K562 (cell line): ENCODE measurements at places on chromosomes 5 and 9.
A peak's percentile ranks its signal among the peaks of the same experiment; 100 is the strongest.

GRCh38 chr9:131273146-131273855 is 3.0 kb downstream of the FAM78A start:
- peak; percentile 96 for DNase-seq

- DNase-seq, result peak; percentile 26
These were observed 15.7 kb downstream of the SQSTM1 start for GRCh38 chr5:179836225-179837019.

- DNase-seq, result no peak
These were observed 5.2 kb upstream of the PPARGC1B start for GRCh38 chr5:149724884-149725283.

DNA sequence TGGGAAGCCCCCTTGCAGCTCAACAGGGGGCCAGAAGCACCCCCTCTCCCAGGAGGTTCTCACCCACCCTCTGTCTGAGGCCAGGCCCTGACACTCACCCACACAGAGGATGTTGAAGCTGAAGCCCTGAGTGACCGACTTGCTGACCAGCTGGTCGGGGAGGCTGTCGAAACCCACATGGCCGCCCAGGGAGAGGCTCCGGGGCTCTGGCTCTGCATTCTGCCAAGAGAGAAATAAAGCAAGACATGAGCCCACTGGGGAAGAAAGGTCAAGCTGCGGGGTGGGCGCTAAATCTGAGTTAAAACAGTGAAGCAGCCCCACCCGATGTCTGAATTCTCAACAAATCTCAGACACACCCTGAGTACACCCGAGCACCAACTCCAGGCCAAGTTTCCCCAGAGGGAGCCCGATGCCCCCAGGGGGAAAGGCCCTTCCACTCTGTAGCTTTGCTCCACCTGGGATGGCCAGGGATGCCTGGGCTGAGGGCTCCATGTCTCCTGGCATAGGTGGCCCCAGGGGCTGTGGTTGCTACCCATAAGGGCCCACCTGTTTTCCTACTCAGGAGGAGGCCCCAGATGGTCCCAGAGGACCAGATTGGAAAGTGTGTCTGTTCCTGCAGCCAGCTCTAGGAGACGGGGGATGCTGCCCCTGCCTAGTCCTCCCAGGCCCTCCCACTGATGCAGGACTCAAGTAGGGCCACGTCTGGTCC is 11.6 kb downstream of the SEPTIN8 start:
- DNase-seq, result no peak

DNA sequence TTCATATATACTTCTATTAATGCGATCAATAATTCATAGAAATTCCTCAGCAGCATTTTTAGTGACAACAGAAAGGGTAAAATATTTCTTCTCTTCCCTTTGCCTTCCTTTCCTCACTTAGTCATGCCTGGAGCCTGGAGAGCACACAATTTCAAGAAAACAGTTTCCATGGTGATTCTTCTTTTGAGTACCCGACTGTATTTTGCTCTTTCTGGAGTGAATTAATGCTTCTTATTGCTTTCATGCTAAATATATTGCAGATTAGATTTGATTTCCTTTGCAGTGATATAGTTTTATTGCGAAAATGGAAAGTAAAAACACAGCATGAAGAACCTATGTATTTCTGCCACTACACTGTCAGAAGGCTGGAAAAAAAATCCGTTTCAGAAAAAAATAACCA is 153.5 kb downstream of the PPP2R2B start:
- DNase-seq, result no peak

DNA sequence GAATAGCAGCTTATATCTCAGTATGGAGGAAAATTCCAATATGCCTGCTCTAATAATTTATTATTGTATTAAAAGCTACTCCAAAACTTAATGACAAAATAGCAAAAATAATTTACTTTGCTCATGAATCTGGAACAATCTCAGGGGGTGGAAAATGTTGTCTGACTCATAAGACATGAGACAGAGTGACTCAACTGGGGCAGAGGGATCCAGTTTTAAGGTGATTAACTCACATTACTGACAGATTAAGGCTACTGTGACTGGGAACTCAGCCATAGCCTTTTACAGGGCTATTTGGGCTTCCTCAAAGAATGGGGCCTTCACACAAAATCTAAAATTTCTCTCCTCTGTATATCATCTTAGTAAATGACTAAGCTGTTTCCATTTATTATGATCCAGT is 1172.9 kb downstream of the CDH12 start:
- no peak for DNase-seq

- peak; percentile 15 for DNase-seq
These were observed 16.5 kb downstream of the SH3TC2 start for GRCh38 chr5:149046196-149046829.

DNA sequence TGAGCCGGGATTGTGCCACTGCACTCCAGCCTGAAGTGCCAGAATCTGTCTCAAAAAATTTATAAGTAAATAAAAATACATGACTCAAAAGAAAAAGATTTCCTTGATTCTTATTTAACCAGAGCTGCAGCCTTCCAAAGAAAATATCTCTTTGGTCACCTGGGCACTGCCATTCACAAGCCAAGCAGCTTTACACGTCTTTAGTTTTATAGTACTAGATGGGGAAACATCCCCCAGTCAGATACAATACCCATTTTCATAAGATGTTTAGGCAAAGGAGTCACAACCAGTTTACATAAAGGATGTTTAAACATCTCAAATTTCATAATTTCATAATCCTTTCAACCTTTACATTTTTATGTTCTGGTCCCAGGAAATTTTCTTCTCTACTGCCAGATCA is 13.7 kb upstream of the OXCT1 start:
- DNase-seq, result no peak

GRCh38 chr9:118418887-118419565 is 714.8 kb downstream of the TLR4 start:
- no peak for DNase-seq
